ENCODE measurements at places on chromosomes 5 and 9.

GRCh38 chr5:20105915-20106314 lies 117.9 kb upstream of the CDH18 start:
- DNase-seq, result no peak

DNA sequence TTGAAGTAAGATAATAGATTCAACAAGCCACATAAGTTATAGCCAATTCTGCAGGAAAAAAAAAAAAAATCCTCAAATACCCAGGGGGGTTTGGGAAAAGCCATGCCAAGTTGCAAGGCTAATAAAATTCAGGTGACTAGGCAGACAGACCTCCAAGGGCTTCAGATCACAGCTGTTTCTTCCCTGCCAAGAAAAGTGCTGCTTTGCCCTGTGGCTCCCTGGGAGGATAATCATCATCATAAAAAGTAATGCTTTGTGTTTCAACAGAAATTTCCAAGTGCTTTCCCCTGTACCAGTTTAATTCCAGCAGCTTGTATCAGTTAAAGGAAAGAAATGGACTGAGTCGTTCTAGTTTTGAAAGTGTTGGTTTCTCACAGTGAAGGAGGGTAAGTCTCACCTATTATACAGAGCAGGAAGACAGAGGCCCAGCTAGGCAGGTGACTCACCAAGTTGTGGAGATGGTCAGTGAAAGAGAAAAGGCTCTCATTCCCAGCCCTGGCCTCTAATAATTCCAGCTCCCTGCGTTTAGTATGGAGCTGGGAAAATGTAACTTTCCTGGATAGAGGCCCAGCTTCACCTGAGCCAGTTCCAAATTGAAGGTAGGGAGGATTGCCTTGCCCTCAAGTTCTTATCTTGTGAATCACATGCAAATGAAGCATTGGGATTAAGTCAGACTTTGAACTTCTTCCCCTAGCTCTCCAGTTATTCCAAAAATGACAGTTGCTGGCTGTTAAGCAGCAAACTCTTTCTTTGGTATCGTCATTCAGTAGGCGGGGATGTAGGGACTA lies 263.4 kb downstream of the GRIA1 start:
- no peak for DNase-seq

DNA sequence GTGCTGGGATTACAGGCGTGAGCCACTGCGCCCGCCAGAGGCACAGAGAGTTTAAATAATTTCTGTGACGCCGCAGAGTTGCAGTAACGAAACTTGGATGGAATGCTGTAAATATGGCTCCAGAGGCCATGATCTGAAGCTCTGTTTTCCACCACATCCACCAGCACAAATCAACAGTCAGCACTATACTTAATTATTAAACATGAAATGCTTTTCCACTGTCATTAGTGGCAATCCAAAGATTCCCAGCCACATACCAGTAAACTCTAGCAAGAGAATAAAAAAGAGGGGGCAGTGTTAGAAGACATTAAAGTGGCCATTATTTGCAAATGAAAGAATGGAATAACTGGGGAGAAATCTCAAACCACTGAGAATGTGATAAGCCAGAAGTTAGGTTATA lies 242.5 kb downstream of the DIRAS2 start:
- no peak for DNase-seq

DNA sequence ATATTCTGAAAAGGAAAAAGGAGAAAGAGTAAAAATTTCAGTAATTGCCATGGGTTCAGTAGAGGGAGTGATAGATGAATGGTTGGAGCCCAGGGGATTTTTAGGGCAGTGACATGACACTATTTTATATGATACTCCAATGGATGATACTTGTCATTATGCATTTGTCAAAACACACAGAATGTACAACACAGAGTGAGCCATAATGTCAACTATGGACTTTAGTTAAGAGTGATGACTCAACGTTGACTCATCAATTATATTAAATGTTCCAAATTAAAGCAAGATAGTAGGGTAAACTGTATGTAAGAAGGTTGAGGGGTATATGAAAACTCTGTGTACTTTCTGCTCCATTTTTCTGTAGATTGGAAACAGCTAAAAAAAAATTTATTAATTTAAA lies 586.4 kb downstream of the TAF11L14 start:
- DNase-seq, result no peak

GRCh38 chr5:157354800-157355199 lies 88.9 kb downstream of the CYFIP2 start:
- no peak for DNase-seq

All from T1000 (cell line).